ENCODE measurements at places on chromosomes 11 and 22.

DNA sequence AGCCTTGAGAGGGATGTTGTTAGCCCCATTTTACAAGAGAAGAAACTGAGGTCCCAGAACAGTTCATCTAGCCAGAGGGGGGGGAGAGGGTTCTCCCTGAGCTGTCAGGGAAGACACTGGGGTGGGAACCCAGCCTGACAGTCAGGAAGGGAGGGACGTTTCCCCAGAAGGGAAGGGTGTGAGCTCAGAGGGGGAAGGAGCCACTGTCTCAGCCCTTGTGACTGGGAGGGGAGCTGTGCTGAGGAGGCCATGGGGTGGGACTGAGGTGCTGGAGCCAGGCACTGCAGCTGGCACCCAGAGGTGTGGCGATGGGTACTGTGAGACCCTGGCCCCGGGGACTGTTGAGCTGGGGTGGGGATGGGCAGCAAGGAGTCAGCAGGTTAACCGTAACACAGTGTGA, 35.7 kb downstream of the DAGLA start:
- no peak for DNase-seq

DNA sequence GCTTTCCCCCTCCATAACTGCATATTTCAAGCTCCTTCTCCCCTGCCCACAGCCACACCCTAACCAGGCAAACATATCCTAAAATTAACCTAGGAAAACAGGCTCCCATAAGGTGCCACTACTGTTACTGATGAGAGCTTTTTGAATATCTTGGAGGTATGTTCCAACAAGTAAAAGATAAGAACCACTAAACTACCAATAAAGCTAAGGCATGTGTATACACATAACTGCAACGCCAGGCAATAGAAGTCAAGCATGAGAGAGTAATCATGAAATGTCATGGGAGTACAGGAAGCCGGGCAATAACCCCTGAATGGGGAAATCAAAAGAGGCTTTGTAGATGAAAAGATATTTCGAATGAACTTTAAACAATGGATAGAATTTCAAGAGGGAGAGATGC, 9.3 kb downstream of the MMP13 start:
- DNase-seq: no peak

DNA sequence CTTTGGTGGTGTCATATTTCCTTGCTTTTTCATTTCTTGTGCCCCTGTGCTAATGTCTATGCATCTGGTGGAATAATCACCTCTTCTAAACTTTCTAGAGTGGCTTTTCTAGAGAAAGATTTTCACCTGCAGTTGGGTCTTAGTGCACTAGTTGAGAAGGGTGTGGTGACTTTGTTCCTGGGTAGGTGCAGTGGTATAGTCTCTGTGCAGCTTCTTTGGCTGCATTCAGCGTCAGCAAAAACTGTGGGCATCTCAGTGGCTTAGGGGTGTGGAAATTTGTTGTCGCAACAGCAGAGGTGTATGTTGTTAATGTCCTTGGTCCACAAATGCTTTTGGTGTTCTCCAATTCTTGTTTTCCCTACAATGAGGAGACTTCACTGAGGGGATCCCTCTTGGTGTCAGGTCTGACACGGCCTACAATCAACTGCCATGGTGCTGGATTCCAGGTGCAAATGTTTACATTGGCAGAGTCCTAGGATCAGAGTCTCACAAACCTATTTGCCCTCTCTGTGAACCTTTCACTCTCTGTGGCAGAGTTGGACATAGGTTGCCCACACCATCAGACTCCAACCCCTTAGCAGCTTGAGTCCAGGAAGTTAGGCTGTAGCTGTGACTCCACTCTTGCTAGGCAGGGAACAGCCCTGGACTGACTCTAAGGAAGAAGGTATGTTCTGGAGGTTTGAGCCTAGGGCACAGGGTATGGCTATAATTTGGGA, 48.8 kb downstream of the GDPD4 start:
- DNase-seq: no peak

DNA sequence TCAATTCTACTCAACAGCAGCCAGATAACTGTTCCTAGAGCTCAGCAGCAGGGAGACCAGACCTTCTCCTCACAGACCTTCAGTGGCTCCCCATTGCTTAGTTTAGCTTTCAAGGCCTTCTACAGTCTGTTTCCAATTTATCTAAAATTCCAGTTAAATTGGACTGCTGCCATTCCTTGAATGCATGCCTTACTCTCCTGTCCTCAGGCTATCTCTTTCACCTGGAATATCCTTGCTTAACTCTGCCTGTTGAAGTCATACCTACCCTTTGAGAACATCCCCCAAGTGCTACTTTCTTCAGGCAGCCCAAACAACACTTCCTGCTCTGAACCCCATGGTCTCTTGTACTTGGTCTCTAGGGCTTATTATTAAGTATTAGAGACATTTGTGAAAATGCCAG, 120.7 kb upstream of the TENM4 start:
- DNase-seq: no peak

GRCh38 chr11:44506375-44507016, 59.0 kb upstream of the CD82 start:
- no peak for DNase-seq

- no peak for DNase-seq
These were observed 93.7 kb downstream of the CCDC83 start for GRCh38 chr11:85948884-85949283.

Measured in CD4-positive, alpha-beta T cell treated with Interleukin-4 for 1 hour (primary cell).